ENCODE measurements at places on chromosomes 5 and 9. TPM values are rescaled to one million over a fixed set of nuclear protein-coding genes. Genes with fewer than 3 reads are reported as not detected.

Gene CERCAM
- total RNA-seq: 187 TPM

Gene RASGRF2
- total RNA-seq: 5.1 TPM

Gene DAB2IP
- total RNA-seq: 10.7 TPM

Gene ENTPD8
- total RNA-seq: 0.86 TPM

Gene GFI1B
- total RNA-seq: not detected

Gene ADAMTS16
- total RNA-seq: not detected

Gene CORO2A
- total RNA-seq: 1.2 TPM

Gene FGF18
- total RNA-seq: not detected

Gene SPAG8
- 0.53 TPM for total RNA-seq

Gene GGTA1
- total RNA-seq: not detected

Gene IFNB1
- not detected for total RNA-seq

Gene IRGM
- not detected for total RNA-seq

Gene CDH6
- 0.29 TPM for total RNA-seq

Gene PAIP2
- 72.7 TPM for total RNA-seq

Gene SAPCD2
- total RNA-seq: 17.3 TPM

Gene TYRP1
- not detected for total RNA-seq

Gene KLF4
- 1.2 TPM for total RNA-seq

Gene ZBED3
- total RNA-seq: 1.4 TPM

Gene ISCA1
- total RNA-seq: 21.3 TPM

Gene CDX1
- total RNA-seq: not detected

Gene ADGRV1
- total RNA-seq: not detected

Gene GTF3C5
- total RNA-seq: 41.8 TPM

Gene PCDHGA1
- not detected for total RNA-seq

Gene ENG
- 54.2 TPM for total RNA-seq

Gene ENHO
- not detected for total RNA-seq

Gene CER1
- not detected for total RNA-seq

Gene BARHL1
- not detected for total RNA-seq

Gene BOD1
- 56.4 TPM for total RNA-seq

Gene KCTD16
- total RNA-seq: 0.18 TPM

Gene PDE8B
- total RNA-seq: not detected

Gene ZCCHC10
- total RNA-seq: 7.6 TPM

Gene ANGPTL2
- total RNA-seq: 3.0 TPM

Gene SPINK9
- total RNA-seq: not detected

Gene NTNG2
- 0.58 TPM for total RNA-seq

Gene TSLP
- 0.35 TPM for total RNA-seq

Gene MTREX
- total RNA-seq: 67.2 TPM

Data from myometrial cell (primary cell).